SW 1271 (cell line): ENCODE measurements at places on chromosomes 12 and 14.

DNA sequence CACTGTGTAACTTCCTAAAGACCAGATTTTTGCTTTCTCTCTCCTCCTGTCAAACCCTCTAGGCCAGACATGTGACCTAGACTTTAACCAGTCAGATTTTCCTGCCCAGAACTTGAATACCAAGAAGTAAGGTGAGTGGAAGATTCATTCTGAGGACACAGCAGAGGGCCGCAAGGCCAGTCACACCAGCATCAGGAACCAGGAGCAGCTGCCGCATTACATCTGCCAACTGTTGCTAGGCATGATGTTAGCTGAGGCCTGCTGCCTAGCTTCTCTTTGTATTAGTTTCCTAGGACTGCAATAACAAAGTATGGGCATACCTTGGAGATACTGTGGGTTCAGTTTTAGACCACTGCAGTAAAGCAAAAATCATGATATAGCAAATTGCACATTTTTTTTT, 101.9 kb upstream of the BMP4 start:
- DNase-seq = no peak

- DNase-seq = no peak
Measured at GRCh38 chr12:99648183-99648582, 630 bp downstream of the GARIN6 start.

GRCh38 chr12:28082096-28082495, 108.2 kb upstream of the CCDC91 start:
- no peak for DNase-seq

- no peak for DNase-seq
Measured at GRCh38 chr14:75800792-75801191, 139.7 kb downstream of the TTLL5 start.

GRCh38 chr12:105348561-105348960, 18.1 kb downstream of the C12orf75 start:
- DNase-seq = no peak

- DNase-seq = no peak
Measured at GRCh38 chr12:4477129-4477528, 31.5 kb upstream of the FGF6 start.

GRCh38 chr12:15208140-15208539, 13.1 kb downstream of the RERG start:
- DNase-seq = no peak
